ENCODE measurements at places on chromosomes 12 and 14.

DNA sequence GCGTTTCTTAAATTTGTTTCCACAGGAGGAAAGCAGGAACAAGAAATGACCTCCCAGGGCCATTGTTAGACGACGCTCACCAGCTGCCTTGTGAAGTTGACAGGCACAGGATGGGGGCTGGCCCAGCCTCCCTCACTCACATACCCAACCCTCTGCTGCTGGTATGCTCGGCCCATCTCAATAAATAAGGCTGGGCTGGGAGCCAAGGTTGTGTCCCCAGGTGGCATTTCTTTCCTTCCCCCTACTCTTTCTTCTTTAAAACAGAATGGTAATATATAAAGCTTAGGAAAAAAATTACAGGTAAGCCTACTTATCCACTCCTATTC, 93.0 kb downstream of the ACTN1 start:
- DNase-seq: no peak

- no peak for DNase-seq
These were observed 34.8 kb downstream of the BRAP start for GRCh38 chr12:111650912-111651311.

DNA sequence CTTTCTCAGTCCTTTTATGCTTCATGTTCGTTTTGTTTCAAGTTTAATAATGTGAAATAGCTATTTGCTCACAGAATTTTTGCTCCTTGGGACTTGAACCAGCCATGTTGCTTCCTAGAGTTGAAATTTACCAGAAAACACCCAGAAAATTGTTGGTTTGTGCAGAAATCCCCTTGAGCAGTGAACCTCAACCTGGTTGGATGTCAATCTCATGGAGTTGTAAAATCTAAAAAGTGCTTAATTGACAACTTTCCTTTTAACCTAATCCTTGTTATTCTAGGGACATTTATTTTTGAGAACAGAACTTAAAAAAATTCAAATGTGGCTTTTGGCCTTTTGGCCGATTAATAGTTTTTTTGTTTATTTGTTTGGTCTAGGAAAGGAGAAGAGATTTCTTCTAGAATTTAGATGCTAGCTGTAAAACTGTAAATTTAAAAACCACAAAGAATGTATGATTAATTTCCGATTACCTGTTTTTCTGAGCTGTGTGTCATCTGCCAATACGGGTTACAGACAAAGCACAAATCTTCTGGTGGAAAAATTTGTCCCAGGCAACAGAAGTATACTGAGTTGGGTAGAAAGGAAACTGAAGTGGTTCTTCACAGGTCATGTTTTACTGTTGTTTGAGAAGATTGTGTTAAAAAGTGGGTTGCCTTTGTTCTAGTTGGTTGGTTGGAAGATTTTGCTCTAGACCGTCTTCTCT, 154.4 kb downstream of the FUT8 start:
- peak; percentile 1 for DNase-seq

DNA sequence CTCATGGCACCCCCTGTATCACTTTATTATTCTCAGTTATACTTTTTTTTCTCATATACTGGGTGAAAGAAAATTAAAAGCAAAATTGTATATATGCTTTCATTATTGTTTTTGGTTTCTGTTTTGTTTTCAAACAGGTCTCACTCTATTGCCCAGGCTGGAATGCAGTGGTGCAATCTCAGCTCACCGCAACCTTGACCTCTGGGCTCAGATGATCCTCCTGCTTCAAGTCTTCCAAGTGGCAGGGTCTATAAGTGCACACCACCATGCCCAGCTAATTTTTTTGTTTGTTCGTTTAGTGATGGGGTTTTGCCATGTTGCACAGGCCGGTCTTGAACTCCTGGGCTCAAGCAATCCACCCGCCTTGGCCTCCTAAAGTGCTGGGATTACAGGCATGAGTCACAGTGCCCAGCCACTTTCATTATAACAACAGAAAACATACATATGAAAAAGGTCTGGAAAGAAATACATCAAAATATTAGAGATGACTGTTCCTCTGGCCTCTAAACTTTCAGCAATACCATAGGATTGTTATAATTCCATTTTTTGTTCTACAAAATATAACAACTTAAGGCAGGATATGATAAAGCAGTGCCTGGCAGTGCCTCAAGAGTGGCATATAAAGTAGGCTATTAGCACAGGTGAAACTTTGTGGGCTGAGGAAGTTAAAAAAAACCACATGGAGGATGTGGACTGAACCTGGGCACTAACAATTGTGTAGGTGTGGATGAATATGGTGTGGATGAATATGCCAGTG, 5.8 kb upstream of the NTN4 start:
- DNase-seq: peak; percentile 1

GRCh38 chr12:16788506-16789203, 182.7 kb upstream of the LMO3 start:
- DNase-seq: no peak

DNA sequence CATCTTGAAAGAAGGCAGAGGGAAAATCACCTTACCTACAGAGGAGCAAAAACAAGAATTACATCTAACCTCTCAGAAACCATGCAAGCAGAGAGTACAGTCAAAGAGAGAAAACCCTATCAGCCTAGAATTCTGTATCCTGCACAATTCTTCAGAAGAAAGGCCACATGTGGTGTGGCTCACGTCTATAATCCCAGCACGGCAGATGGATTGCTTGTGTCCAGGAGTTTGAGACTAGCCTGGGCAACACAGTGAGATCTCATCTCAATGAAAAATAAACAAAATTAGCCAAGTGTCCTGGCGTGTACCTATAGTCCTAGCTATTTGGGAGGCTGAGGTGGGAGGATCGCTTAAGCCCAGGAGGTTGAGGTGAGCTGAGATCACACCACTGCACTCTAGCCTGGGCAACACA, 48.2 kb downstream of the ATF7 start:
- no peak for DNase-seq

DNA sequence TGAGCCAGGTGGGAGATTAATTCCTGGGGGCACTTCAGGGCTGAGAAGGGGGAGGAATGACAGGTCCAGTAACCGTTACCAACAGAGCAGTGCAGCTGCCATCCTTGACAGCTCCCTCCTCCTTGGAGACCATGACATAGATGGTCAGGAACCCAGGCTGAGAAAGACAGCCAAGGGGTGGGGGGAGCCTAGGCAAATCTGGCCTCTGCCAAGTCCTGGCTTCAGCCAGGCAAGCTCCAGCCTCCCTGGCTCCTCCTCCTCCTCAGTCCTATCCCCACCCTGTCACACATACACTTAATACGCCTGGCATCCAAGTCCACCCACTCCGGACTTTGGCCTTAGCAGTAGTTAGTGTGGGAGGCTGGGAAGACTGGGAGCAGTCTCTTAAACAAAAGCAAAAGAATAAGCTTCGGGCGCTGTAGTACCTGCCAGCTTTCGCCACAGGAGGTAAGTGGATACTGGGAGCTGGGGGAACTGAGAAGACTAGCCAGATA, at the start of gene RDH5:
Gene RDH5, plus strand, starts transcription at position 323 of the 494 bp plus-strand sequence. CDS start 792 bp downstream, outside the sequence.
- DNase-seq: no peak

DNA sequence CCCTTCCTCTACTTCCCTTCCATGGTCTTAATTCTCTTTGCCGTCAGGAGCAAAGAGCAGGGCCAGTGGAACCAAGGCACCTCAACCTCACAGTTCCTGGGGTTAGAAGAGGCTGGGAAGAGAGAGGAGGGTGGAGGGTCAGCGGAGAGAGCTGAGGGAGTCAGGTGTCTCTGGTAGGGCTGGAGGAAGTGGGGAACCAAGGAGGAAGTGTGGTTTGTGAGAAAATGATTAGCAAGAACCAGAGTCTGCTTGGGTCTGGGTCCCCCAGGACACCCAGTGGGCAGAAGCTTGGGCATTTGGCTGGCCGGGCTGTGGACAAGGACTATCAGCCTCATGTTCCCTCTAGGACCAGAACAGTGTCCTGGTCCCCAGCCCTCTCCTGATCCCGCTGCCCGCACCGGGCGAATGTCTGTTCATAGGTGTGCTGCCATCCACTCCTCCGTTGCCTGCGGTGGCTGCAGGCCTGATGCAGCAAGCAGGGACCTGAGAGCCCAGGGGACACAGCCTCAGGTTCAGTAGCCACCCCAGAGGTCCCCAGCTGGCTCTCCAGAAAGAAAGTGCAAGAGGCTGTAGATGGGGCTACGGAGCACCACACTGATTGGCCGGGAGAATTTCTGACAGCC, 2.3 kb downstream of the HOXC12 start:
- no peak for DNase-seq

- DNase-seq: no peak
These were observed 478.9 kb downstream of the BCAT1 start for GRCh38 chr12:24470050-24470449.

DNA sequence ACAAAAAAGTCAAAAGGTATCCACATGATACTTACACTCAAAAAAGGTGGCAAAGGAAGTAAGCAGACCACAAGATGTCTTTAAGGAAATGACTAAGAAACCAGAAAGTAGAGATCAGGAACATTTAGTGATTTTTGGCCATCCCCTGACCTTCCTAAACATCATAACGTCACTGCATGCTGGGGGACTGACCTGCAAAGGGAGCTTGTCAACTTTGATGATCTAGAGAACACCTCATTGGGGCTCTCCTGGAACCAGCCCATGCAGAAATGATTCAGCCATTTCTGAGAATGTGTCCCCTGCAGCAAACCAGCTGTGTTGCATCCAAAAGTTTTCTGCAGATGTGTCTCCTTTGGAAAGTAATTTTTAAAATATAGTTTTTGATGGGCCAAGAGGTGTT, 152.2 kb upstream of the RASSF8 start:
- no peak for DNase-seq

DNA sequence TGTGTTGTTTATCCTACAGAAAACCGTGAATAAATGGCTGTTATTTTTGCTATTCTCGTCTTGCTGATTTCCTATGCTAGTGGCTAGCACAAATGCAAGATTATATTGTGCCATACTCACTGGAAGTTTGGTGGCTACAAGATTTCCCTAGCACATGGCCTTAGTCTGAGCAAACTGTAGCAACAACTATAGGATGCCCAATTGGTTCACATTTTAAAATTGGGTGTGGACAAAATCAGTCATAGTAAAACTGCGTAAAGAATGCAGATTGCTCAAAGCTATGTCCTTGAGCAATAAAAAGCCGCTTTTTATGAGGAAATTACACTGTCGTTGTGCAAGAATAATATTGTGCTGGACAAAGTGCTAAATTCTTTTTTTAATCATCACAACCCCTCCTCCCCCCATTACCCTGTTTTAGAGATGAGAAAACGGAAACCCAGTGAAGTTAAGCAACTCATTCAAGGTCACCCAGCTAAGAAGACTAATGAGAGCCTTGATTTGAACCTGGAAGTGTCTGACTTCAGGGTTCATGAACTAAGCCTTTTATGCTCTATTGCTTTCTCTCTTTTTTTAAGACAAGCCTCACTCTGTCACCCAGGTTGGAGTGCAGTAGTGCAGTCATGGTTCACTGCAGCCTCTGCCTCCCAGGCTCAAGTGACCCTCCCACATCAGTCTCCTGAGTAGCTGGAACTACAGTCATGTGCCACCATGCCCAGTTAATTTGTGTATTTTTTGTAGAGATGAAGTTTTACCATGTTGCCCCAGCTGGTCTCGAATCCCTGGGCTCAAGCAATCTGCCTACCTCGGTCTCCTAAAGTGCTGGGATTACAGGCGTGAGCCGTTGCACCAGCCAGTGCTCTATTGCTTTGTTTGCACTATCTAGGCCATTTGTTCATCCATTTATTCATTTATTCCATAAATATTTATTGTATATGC, 73.6 kb downstream of the SRGAP1 start:
- DNase-seq: peak; percentile 90

DNA sequence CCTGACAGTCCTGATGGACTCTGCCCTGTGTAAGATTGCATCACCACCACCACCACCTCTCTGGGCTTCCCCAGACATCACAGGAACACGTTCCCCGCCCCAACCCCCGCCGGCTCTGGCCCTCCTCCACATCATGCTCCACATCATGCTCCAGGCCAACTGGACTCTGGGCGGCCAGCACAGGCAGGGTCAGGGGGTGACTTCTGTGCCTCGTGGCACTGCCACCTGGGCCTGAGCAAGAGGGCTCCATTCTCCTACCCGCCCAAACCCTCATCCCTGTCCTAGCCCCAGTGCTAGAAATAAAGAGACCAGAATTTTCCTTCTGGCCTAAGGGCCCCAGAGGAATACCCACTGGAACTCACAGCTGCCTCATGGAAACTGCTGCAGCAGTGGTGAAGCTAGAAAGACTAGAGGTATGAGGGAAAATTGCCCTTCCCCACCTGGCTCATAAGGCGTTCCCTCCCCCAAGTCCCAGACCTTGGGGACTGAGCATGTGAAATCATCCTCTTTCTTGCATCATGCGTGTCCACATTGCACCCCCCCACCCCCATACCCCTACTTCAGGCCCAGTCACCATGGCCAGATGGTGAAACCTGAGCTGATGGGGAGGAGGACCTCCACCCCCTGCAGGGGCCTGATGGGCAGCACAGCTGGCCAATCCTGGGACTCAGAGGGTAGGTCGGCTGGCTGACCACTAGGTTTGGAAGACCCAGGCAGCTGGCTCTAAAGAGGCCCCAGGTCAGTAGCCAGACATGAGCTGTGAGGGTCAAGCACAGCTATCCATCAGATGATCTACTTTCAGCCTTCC, at the start of gene INHBE:
Gene INHBE, plus strand, starts transcription at position 742 of the 808 bp plus-strand sequence. CDS start 230 bp downstream, outside the sequence.
- no peak for DNase-seq

GRCh38 chr12:1827826-1828805, 7.8 kb downstream of the LRTM2 start:
- no peak for DNase-seq

GRCh38 chr14:63421919-63422318, 103.2 kb upstream of the GPHB5 start:
- DNase-seq: no peak

DNA sequence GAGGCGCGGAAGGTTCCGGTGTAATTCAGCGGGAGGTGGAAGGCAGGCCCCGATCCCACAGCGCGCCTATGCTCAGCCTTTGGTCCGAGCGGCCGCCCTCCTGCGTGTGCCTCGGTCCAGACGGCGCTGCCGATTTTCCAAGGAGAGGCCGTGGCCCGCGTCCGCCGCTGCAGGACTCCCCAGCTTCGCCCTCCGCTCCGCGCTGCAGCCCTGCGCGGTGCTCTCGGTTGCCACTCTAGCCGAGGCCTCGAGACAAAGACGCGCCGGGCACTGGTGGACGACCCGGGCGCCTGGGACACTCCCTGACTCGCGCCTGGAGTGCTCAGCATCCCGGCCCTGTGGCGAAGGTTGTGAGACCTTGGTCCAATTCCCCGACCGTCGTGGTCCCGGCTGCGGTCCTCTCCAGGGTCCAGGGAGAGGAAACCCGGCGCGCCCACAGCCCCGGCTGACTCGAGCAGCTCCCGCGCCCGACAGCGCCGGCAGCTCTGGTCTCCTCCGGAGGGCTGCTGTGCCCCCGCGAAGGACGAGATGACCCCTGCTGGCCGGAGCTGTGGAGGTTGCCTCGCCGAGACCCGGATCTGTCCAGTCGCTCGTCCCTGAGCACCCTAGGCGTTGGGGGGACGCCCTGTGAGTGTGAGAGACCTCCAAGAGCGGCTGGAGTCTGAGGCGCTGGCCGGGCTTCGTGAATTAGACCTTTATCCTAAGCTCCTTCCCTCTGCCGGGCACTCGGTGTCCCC, 6.5 kb downstream of the HOXC12 start:
- no peak for DNase-seq

GRCh38 chr12:123388951-123389559, 5.1 kb downstream of the KMT5A start:
- peak; percentile 12 for DNase-seq

GRCh38 chr12:12004524-12004923, 66.2 kb upstream of the BCL2L14 start:
- no peak for DNase-seq

- DNase-seq: no peak
These were observed 1.6 kb downstream of the RFX4 start for GRCh38 chr12:106584104-106585064.
